ENCODE measurements at places on chromosomes 5 and 9. TPM values are rescaled to one million over a fixed set of nuclear protein-coding genes. Genes with fewer than 3 reads are reported as not detected.

SLC34A1 gene
- polyA plus RNA-seq: 190 TPM

NUTM2F gene
- not detected for polyA plus RNA-seq

TAF11L6 gene
- polyA plus RNA-seq: not detected

FBN2 gene
- polyA plus RNA-seq: 90.7 TPM

CCNI2 gene
- 4.2 TPM for polyA plus RNA-seq

PCDHB15 gene
- polyA plus RNA-seq: 17.3 TPM

PCDHA13 gene
- not detected for polyA plus RNA-seq

DNA sequence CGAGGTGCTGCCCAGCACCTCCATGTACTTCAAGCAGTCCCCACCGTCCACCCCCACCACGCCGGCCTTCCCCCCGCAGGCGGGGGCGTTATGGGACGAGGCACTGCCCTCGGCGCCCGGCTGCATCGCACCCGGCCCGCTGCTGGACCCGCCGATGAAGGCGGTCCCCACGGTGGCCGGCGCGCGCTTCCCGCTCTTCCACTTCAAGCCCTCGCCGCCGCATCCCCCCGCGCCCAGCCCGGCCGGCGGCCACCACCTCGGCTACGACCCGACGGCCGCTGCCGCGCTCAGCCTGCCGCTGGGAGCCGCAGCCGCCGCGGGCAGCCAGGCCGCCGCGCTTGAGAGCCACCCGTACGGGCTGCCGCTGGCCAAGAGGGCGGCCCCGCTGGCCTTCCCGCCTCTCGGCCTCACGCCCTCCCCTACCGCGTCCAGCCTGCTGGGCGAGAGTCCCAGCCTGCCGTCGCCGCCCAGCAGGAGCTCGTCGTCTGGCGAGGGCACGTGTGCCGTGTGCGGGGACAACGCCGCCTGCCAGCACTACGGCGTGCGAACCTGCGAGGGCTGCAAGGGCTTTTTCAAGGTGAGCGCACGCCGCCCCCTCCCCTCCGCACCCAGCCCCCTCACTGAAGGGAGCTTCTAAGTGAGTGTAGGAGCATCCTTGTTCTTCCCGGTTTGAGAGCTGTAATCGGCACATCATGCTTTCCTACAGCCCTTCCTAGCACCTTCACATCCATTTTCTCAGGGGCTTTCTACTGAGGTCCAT is 6.9 kb downstream of the NR4A3 start:
- DNase-seq: no peak

GRCh38 chr5:133467826-133468463 is 144.4 kb downstream of the FSTL4 start:
- no peak for DNase-seq

- no peak for DNase-seq
These were observed 80.7 kb downstream of the PPARGC1B start for GRCh38 chr5:149810856-149811255.

DNA sequence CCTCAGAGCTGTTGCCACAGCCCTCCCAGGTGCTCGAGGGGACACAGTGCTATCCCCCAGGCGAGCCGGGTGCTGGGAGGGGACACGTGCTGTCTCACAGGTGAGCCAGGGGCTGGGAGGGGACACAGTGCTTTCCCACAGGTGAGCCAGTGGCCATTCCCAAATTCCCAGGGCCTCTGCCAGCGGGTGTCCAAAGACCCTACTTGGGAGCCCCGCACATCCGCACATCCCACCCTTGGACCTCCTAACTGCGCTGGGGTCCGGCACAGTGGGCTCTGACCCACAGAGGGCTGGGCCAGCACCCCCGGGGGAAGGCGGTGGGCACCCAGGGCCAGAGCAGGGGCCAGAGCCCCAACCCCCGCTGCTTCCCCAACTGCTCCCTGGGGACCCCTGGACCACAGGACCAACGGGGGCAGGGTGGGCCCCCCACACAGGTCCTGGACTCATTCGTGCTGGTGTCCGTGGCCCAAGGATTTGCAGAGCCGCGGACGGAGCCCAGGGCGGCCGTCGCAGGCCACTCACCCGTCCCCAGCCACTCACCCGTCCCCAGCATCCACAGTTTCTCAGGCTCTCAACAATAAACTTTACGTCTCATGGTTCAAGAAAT is 17.9 kb downstream of the EXD3 start:
- DNase-seq: no peak

GRCh38 chr5:139638090-139638735 is 9.9 kb upstream of the CXXC5 start:
- no peak for DNase-seq

GRCh38 chr5:116529615-116530014 is 45.0 kb downstream of the SEMA6A start:
- DNase-seq: no peak

- no peak for DNase-seq
These were observed 102.4 kb upstream of the PARP8 start for GRCh38 chr5:50564079-50564478.

DNA sequence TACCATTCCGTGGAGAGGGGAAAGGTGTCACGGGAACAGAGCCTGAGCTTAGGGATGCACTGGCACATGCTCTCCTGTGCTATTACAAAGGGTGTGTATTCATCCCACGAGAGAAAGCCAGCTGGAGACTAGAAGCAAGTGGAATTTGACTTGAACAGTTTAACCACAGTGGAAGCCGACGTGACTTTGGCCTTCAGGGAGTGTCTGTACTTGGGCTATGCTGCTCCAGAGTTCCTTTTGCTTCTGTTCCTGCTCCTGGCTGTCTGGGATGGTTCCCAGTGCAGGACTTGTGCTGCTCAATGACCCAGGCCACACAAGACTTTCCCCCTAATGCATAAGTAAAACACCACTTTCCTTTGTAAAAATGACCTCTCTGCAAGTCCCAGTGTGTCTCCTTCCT is 7.9 kb upstream of the NFIL3 start:
- DNase-seq: no peak

GRCh38 chr5:39453606-39454005 is 28.8 kb upstream of the DAB2 start:
- DNase-seq: no peak

DNA sequence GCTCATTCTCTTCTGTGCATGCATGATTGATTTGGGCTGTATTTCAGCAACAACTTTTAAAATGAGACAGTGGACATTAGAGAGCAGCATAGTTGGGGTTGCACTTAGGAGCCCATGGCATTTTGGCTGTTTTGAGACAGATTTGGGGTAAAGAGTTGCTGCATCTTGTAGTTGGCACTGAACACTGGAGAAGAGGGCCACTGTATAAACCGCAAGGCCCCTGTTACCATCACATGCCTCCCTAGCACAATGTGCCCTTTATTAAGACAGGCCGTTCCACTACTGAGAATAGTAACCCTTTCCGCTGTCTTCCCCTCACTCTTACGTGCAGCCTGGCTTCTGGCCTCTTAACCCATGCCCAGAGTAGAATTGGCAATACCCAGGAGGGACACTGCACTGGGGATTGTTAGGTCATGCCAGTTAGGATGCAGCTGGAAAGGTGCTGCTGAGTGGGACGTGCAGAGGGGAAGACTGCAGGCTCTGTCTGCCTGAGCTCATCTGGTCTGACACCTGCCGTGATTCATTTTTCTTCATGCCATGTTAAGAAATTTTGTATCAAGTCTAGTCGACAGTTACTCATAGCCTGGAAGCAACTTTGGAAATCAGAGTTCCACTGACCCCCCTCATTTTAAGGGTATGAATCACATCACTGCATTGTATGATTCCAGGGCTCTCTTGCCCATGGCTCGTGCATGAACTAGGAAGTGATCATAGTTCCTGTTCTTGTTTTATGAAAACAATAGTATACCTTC is 146.9 kb upstream of the DMRT1 start:
- no peak for DNase-seq

DNA sequence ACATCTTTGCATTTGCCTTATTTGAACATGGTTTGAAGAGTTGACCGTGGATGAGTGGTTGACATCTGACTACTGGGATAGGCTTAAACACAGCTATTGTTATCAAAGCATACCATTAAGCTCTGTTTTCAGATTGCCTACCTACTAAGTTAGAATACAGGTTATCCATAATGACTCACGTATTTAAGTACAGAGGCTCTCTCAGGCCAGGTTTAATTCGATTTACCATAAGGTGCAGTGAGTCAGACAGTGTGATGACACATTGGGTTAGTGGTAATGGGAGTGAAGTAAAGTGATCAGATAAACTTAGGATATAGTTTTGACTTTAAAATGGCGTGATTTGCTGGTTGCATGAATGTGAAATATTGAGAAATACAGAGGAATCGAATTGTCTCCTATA is 732.0 kb upstream of the CTNND2 start:
- DNase-seq: no peak

DNA sequence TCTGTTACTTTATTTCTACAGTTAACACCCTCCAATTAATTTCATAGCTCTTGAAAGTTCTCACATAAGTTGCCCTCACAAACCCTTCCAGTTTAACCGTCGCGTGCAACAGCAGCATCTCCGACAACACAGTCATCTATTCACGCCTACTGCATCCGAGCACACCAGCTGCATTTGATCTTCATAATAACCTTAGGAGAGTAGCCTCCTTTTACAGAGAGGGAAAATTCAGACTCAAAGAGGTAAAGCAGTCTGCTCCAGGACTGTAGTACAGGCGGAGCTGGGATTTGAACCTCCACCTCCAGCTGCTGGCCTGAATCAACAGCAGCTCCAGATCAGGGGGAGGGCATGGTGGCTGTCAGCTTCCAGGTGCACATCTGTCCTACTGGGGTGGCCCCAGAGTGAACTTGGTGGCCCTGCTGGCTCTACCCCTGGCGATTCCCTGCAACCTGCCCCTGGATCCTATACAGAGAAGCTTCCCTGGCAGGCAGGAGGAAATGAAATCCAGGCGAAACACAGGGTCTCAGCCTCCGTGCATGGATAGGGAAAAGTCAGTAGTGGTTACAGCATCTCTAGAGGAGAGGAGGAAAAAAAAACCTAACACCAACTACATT is 71.6 kb upstream of the UNC5A start:
- DNase-seq: no peak
